DMS 273 treated with DMSO at 0.1 percent for 48 hours (cell line): ENCODE measurements at places on chromosomes 5 and 9.

GRCh38 chr9:79687131-79687447, 115.3 kb downstream of the TLE4 start:
- DNase-seq, result no peak

GRCh38 chr5:155094455-155094854, 80.9 kb downstream of the KIF4B start:
- no peak for DNase-seq

GRCh38 chr5:140674211-140674610, 835 bp upstream of the DND1 start:
- no peak for DNase-seq

GRCh38 chr5:174356536-174356935, 311.0 kb downstream of the NSG2 start:
- DNase-seq, result no peak

GRCh38 chr5:143251190-143251589, 152.3 kb downstream of the NR3C1 start:
- no peak for DNase-seq
